ENCODE measurements at places on chromosomes 11 and 22.

DNA sequence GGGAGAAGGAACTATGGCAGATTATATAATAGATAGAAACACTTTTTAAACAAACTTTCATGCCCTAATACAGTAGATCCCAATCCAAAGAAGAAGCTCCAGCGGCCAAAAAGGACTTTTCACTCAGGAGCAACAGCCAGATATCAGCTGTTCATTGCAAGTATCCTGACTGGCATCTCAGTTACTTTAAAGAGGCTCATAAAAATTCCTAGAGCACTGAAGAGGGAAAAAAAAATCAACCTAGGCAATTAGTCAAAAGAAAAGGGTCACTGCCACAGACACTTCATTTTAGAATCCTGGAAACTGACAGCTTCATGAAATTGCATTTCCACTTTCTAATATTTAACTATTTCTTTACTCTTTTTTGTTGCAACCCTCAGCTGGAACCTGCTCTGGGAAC is 170.6 kb upstream of the SOX6 start:
- DNase-seq: no peak

GRCh38 chr22:37454857-37455686 is 27.8 kb upstream of the ELFN2 start:
- DNase-seq: no peak

- DNase-seq: no peak
These were observed 10.8 kb downstream of the DRD2 start for GRCh38 chr11:113464416-113464815.

- no peak for DNase-seq
These were observed 36.9 kb downstream of the NXPE1 start for GRCh38 chr11:114522818-114523217.

DNA sequence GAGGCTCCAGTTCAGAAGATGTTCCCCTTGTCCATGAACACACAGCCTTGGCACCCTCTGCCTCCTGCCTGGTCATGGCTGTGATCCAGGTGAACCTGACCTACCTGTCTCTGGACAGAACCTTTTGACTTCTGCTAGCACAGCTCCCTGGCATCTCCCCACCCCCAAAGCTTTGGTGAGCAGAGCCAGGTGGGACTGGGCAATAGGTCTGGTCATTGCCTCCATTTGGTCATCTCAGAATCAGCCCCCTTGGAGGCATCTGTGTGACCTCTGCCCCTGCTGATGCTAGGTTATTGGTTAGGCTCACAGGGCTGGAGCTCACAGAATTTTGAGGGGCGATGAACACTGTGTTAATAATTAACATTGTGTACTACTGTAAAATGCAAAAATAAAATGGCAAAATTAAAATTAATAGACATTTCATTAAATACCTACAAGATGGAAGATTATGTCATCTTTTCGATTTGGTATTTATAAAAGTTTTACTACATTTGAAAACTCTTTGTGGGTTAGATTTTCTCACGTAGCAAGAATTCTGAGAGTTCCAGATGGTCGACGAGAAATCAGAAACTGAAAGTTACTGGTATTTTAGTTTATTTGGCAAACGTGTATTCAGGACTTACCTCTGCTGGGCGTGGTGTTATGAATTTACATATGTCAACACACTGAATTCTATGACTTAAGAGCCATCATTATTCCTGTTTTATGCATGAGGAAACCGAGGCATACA is 8.3 kb upstream of the KIAA0930 start:
- no peak for DNase-seq

DNA sequence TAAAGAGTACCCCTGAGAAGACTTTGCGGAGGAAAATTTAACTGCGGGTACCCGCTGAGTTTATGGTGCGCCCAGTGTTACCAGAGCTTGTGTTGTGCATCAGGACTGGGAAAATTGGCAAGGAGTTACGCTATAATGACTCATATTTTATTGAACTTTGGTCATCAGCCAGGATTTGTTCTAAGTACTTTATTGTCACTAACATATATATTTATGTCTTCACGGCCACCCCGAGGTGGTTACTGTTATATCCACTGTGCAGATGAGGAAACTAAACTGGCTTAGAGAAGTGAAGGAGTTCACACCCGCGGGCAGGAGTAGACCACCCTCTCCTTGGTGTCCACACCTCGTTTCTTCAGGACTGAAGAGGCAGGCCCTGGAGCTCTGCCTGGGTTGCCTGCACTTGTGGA is 667 bp downstream of the ACCS start:
- no peak for DNase-seq

- DNase-seq: no peak
These were observed 51.1 kb upstream of the BLID start for GRCh38 chr11:122167100-122167499.
